Endothelial cell of umbilical vein (primary cell): ENCODE measurements at places on chromosomes 6 and 20.

GRCh38 chr20:31494131-31494530 lies 19.0 kb downstream of the REM1 start:
- DNase-seq = no peak

DNA sequence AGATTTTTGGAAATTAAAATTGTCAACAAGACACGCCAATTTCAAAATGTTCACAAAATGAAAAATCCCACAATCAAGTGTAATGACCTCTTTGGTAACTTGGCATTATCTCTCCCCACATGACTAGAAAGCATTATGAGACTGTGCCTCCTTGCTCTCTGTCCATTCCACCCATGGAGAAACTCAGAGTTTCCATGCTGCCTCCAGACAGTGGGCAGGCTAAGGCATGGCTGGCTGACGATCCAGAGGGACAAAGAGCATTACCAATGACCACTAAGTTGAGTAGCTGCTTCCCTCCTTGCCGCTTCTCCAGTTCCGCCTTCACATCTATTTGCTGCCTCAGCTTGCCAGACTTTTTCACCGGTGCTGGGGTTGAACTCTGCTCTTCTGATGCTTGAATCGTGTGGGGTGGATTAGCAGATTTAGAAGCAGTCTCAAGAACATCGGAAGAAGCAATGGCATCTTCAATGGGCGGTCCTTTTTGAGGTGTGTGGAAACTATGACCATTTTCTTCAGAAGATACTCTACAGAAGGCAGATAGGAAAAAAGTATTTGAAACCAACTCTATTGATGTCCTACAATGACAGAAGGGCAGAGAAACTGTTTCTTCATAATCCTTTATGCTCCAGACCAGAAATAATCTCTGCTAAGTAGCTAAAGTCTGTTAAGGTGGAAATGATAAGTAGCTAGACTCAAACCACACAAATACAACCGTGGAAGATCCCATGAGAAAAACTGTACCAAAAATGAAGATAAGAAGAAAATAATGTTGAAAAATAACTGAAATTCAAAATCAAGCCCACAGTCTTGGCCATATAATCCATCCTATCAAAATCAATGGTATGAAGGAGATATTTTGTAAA lies 47.5 kb upstream of the ALDH8A1 start:
- DNase-seq = no peak

GRCh38 chr20:57619051-57619831 lies 985 bp downstream of the ZBP1 start:
- no peak for DNase-seq

DNA sequence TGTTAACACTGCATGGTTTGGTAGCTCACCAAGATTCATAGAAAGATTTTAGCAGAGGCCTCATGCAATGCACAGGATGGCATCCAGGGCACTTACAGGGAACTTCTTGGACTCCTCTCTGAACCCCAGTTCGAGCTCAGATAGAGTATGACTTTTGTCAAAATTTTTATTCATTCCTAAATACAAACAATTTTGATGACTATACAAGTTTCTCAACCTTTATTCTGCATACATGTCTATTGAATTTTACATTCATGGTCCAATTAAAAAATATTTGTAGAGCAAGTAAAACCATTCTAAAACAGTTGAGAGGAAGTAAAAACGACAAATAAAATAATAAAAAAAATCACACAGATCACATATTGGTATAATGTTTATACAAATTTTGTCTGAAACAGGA lies 219.0 kb upstream of the MAN1A1 start:
- DNase-seq = no peak

GRCh38 chr6:39962831-39963230 lies 28.6 kb upstream of the MOCS1 start:
- DNase-seq = no peak
